Colonic mucosa (tissue), 4 donors: ENCODE measurements at places on chromosomes 1 and 21. TPM values are rescaled to one million over a fixed set of nuclear protein-coding genes. Genes with fewer than 3 reads are reported as not detected.

DNA sequence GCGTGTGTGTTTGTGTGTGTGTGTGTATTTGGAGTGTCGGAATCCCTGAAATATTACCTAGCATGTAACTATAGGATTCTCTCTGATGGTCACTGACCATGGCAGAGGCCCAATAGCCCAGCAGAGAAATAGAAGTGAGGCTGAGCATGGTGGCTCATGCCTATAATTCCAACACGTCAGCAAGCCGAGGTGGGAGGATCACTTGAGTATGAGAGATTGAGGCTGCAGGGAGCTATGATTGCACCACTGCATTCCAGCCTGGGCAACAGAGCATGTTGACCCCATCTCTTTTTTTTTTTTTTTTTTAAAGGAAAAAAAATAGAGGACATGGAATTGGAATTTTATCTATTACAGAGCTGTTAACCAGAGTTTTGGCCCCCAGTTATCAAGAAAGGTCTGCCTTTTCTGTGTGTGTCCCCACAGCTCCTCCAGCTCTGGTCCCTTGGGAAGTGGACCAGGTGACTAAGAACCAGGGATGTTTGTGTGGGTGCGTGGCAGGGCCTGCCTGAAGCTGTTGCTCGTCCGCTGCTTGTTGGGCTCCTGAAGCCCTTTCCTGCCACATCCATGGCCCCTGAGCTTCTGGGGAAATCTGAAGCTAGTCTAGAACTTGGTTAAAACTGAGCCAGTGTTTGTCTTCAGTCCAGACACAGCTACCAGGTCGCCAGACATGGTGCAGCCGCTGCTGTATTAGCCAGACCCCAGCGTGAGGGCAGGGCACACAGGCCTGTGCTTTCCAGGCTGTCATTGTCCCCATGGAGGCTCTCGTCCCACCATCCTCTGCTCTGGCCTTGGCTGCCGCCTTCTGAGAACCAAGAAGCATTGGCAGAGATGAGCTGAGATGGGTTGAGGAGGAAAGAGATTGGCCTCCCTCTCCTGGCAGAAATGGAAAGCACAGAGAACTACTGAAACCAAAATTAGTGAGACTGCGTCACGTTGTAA, 25.5 kb downstream of the CAPN9 start:
- DNase-seq = peak; percentile 41

- DNase-seq = no peak
Observed at GRCh38 chr1:18805925-18806849, 53.3 kb downstream of the TAS1R2 start.

DNA sequence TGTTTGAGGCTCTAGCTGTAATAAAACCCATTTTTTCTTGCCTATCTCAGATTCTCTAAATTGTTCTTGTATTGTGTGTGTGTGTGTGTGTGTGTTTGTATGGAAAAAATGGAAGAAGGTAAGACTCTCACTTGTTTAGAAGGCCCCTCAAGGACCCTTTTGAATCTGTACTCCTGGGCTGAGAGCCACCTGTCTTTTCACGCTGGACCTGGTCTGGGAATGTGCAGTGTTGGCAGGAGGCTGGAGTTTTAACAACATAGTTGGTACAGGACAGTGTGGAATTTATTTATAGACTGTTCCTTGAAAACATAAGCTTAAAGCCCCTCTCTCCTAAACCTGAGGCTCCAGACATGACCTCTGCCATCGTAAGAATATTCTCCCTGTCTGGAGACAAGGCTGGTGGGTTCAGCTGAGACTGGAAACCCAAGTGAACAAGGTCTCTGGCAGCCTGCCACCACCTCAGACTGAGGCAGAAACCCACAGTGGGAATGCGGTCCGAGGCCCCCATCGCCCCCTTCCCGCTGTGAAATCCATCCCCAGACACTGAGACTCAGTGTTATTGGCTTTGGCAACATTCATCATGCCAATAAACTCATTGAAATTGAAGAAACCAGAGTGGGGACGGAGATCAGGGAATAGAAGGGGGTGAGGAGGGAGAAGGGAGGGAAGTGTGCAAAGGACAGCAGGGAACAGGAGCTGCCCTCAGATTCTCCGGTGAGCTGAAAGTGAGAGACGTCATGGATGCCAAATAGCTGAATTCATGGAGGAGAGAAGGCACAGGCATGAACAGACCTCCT, 24.6 kb upstream of the PLXNA2 start:
- no peak for DNase-seq

GRCh38 chr1:60861961-60862567, 220.3 kb upstream of the NFIA start:
- DNase-seq = no peak

DNA sequence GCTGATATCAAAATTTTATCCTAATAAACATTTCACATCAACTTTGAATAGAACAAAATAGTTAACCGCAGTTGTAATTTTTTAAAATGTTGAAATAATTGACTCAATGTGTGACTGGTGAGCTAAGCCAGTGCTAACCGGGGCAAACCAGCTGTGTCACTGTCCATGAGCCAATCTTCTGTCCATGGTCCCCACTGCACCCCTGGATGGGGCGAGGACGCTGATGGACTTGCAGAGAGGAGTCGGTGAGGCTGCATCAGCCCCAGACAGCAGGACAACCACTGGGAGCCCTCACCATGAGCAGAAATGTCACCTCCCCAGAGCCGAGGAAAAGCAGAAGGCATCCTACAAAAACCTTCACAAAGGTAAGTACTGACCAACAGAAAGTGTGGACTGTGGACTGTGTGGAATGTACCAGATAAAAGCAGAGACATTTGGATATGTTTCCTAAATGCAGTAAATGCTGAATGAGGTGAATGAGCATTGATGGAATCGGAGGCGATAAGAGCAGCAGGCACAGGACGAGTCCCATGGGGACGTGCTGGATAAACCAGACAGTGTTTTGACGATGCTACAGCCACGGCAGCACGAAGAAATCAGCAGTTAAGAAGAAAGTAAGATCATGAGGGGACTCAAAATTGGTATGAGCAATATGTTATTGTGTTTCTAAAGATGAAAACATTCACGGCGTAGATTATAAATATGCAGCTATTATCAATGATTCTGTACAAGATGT, 115.0 kb upstream of the BACE2 start:
- no peak for DNase-seq

GRCh38 chr1:230317823-230318819, 108.0 kb downstream of the PGBD5 start:
- DNase-seq = peak; percentile 43

DNA sequence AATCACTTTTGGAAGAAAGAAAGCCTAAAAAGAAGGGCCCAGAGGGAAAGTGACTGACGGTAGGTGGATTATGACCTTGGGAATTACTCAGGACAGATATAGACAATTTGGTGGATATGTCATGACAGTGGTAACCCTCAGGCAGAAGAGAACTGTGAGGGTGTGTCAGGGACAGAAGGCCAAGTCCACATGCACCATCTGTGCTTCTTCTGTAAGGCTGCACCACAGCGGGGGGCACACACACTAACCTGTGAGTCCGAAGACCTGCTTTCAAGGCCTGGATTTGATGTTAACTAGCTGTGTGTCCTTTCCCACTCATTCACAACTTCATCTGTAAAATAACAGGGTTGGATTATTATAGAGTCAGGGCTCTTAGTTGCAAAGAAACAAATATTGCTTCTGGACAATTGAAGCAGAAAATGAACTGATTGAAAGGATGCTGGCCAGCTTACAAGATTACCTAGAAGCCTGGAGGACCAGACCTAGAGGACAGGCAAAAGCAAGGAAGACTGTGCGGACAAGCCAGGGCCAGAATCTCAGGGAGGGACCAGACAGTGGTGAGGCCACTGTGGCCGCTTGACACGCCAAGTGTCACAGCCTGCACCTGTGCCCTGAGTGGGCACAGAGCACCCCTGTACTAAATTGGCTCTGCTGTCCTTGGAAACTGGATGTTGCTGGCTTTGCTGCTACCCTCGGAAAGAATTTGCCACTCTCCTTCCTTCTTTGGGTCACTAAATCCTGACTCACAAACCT, 34.7 kb upstream of the USP24 start:
- no peak for DNase-seq

DNA sequence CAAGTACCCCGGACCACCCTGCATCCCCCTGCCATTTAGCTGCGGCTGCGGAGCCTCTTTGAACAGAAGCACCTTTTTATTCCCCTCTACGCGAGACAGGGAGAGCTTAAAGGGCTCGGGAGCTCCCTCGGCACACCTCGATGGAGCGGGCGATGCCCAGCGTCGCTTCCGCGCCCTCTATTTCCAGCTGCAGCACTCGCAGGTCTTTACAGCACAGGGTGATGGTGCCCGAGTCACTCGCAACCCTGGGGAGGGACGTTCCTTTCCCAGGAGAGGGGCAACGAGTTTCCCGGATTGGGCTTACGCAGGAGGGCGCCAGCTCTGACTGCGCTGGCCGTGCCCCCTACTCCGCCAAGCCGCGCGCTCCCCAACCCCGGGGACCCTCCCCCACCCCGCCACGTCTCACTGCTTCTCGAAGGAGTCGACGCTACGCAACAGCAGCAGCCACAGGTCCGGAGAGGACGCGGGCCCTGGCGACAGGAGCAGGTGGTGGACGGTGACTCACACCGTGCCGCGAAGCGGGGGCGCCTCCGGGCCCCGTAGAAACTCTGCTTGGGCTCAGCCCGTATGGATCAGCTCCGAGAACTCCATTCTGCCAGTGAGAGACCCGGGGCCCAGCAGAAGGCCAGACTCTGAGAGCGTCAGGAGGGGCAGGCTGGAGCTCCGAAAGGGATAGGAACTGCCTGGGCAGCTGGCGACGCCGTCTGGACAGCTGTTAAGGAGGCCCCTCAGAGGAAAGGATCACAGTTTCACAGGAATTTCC, 5.8 kb upstream of the FAM167B start:
- peak; percentile 69 for DNase-seq

DNA sequence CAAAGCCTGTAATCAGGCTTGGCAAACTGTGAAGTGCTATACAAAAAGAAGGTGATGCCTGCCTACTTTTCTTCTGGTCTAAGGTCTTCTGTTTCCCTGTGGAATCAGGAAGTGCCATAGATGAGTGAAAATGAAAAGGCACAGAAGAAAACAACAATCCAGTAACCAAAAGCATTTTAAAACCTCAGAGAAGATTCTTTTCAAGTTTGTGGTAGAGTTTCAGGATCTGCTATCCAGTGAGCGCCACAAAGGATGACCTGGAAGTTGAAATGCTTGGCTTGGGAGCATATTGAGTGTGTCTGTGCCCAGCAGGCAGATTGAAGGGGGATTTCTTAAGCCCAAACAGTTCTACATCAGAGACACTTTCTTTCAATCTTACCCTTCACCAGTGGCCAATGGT, 272.2 kb downstream of the PAPPA2 start:
- DNase-seq = no peak

DNA sequence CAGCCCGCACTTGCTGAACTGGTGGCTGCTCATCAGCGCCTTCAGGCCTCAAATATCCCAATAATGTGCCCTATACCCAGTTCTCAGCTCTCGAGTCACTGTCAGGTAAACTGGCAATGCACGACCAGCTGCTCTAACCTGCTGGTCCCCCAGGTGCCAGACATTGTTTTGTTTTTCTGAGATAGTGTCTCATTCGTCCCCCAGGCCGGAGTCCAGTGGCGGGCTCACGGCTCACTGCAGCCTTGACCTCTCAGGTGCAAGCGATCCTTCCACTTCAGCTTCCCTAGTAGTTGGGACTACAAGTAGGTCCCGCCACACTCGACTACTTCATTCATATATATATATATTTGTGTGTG, 1.0 kb upstream of the NADK start:
- no peak for DNase-seq

- DNase-seq = peak; percentile 84
Observed at GRCh38 chr1:169060043-169060722, 46.3 kb upstream of the ATP1B1 start.

DNA sequence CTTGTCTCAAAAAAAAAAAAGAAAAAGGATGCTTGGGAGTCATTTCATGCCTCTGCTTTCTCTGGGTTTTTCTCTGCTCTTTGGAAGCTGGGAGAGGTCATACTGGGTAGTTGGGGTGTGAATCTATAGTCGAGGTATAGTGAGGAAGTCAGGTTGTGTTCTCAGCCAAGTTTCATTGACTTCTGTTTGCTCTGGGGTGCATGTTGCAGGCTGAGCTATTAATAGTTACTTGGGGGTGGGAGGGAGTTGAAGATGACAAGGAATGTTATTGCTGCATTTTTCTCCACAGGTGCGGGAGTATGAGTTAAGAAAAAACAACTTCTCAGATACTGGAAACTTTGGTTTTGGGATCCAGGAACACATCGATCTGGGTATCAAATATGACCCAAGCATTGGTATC, 2.8 kb downstream of the RPL11 start:
- DNase-seq = no peak

DNA sequence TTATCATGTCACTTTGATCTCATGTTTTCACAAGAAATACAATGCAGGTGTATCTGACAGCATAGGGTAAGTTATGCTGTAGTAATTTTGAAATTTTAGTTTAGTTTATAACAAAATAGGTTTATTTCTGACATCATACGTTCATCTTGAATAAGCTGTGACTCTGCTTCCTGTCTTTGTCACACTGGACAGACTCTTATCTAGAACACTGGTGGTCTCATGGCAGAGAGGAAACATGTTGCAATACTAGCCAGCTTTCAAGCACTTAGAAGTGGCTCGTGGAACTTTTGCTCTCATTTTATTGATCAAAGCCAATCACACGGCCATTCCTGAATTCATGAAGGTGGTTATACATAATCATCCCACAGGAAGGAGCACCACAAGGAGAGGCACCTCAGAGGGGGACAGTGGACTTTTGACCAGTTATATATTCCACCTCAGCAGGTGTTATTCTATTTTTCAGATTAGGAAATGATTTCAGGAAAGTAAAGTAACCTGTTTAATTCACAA, 46.5 kb downstream of the CYP2J2 start:
- DNase-seq = no peak

- DNase-seq = no peak
Observed at GRCh38 chr1:111904478-111905218, 84.8 kb downstream of the KCND3 start.

DNA sequence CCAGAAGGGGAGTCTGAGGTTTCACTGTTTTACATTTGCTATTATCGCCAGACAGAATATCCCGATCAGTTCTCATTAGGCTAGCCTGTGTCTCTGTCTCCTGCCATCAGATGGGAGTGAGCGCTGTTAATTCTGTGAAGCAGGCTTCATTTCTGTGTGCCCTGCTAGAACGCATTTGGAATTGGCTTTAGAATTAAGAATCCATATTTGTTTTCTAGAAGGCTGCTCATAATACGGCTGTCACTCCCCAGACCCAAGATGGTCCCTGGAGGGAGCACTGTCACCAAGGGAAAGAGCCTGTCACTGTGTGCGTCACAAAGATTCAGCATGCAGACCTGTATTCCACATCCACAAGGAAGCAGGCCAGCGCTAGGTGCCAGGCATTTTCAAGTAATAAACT, 49.2 kb downstream of the CASQ2 start:
- no peak for DNase-seq

GRCh38 chr1:243313635-243314536, 58.0 kb downstream of the SDCCAG8 start:
- DNase-seq = no peak

Gene EXOC8
- total RNA-seq = 14.9 TPM

Gene ZNF326
- total RNA-seq = 24.6 TPM

Gene FOXO6
- 0.59 TPM for total RNA-seq

Gene OR10X1
- total RNA-seq = not detected

Gene FLG2
- total RNA-seq = not detected
